Activated CD8-positive, alpha-beta memory T cell treated with anti-CD3 and anti-CD28 coated beads for 36 hours (primary cell): ENCODE measurements at places on chromosomes 2 and 18. TPM values are rescaled to one million over a fixed set of nuclear protein-coding genes. Genes with fewer than 3 reads are reported as not detected.

NEMP2 gene
- 16.0 TPM for total RNA-seq

SPEG gene
- 0.78 TPM for total RNA-seq

C1GALT1C1L gene
- total RNA-seq = 0.21 TPM

DSEL gene
- total RNA-seq = 0.15 TPM

DIS3L2 gene
- total RNA-seq = 30.6 TPM

PTPRM gene
- 4.1 TPM for total RNA-seq
